Regular cardiac myocyte (primary cell): ENCODE measurements at places on chromosomes 7 and 10. TPM values are rescaled to one million over a fixed set of nuclear protein-coding genes. Genes with fewer than 3 reads are reported as not detected.

The EIF5AL1 gene
- total RNA-seq, result 0.28 and 0.77 TPM in 2 replicates

The ADAM12 gene
- total RNA-seq, result 21.3 and 92.2 TPM in 2 replicates

The SLC26A5 gene
- total RNA-seq, result not detected in 2 replicates

The LRRC4 gene
- 0.19 TPM in 1 of 2 replicates, not detected in the other for total RNA-seq

The AGAP9 gene
- 1.5 and 2.8 TPM in 2 replicates for total RNA-seq

The OR2A12 gene
- not detected in 2 replicates for total RNA-seq

The FAM13C gene
- 1.3 and 3.9 TPM in 2 replicates for total RNA-seq

The NOLC1 gene
- total RNA-seq, result 22.3 and 75.9 TPM in 2 replicates

The LIPN gene
- total RNA-seq, result not detected in 2 replicates

The SEPTIN14 gene
- not detected in 2 replicates for total RNA-seq

The HOXA7 gene
- total RNA-seq, result under 0.01 TPM in 1 of 2 replicates, not detected in the other

The KEL gene
- under 0.01 TPM in 1 of 2 replicates, not detected in the other for total RNA-seq
